Stimulated activated naive B cell treated with anti-CD40 and anti-IgM and Interleukin-4, amounts not matched to agents 10 μg/mL and 1 μg/mL and 100 μg/mL, for 72 hours (primary cell): ENCODE measurements at places on chromosomes 7 and 10.

- no peak for DNase-seq
These were observed 14.3 kb upstream of the BHLHA15 start for GRCh38 chr7:98196706-98197605.

- DNase-seq = no peak
These were observed 9.5 kb upstream of the FRA10AC1 start for GRCh38 chr10:93711891-93712290.

DNA sequence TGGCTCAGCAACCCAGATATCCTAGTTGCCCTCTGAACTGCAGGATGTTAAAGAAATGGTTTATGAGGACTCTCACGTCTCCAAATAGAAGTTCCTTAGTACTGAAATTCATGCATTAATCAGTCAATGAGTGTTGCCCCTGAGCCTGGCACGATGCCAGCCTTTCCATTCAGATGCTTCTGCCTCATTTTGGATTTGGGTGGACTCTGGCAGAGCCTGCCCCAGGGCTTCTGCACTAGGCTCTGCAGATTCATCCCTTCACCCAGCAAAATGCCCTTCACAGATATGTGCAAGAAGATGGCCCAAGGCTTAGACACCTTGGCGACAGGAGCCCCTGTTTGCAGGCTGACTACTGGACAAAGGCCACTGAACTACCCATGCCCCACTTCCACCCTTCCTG is 747.8 kb downstream of the GRID1 start:
- DNase-seq = no peak

- no peak for DNase-seq
These were observed 101.1 kb downstream of the PRKAG2 start for GRCh38 chr7:151775547-151776443.

DNA sequence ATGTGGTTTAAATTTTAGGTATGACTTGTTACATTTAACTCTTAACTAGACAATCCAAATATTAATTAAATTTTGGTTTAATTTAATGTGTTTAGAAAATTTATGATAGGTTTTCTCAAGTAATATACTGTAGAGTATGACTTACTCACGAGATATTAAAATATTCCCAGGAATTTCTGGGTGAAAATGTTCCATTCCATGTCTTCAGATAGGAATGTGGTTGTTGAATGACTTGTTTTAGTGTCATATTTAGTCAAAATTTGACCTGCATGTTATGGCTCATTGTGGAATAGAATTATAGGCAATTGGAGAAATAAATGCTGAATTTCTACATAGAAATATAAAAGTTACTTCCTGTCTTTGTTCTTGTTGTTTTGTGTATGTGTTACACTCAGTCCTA is 46.7 kb downstream of the SHOC2 start:
- no peak for DNase-seq

- DNase-seq = no peak
These were observed 38.3 kb downstream of the CADPS2 start for GRCh38 chr7:122847871-122848473.

GRCh38 chr7:178444-178843 is 13.9 kb upstream of the FAM20C start:
- DNase-seq = no peak

GRCh38 chr10:92742331-92743228 is 52.8 kb downstream of the HHEX start:
- peak; percentile 64 for DNase-seq

DNA sequence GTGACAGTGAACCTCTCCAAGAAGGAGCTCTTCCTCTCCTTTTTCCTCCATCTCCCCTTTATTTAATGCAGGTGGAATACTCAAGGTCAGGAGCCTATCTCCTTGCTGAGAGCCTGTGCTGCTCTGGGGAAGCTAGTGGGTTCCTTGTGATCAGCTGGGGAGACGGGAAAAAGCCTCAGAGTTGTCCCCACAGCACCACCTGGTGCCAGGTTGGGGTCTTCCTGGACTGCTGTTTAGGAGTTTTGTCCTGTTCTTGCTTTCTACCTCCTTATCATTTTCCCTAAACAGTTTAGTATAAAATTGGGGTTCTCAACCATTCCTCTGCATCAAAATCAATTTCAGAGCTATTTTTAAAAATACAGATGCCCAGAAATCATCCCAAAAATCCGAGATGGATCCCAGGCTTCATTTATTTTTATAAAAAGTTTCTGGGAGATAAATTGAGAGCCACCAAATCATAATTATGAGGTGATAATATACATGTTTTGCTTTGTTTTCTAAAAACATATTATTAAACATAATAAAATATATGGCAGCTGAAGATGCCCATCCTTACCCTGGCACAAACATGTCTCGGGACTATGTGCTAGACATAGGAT is 44.3 kb downstream of the MACC1 start:
- DNase-seq = peak; percentile 24

GRCh38 chr10:98257198-98257597 is 10.8 kb downstream of the LOXL4 start:
- DNase-seq = no peak

- no peak for DNase-seq
These were observed 11.0 kb downstream of the ZNF713 start for GRCh38 chr7:55898287-55898686.

- DNase-seq = no peak
These were observed 3.3 kb upstream of the NEUROG3 start for GRCh38 chr10:69576334-69577011.

GRCh38 chr10:132109341-132110110 is 43.8 kb downstream of the JAKMIP3 start:
- DNase-seq = no peak

DNA sequence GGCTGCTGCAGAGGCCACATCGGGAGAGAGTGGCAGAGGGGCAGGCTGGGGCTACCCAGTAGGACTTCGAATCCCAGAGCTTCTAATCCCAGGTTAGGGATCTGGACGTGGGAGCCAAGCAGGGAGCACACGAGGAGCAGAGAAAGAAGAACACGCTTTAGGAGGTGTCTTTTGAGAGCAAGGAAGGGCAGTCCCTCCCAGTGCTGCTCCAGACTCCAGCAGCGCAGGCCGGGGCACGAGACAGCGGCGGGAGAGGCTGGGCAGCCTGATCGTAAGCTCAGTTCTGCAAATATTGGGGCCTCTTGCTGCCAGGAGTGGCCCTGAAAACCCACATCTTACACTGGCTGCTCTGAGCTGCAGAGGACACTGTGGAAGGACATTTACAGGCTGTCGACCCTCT is 75.9 kb downstream of the HIPK2 start:
- DNase-seq = no peak

DNA sequence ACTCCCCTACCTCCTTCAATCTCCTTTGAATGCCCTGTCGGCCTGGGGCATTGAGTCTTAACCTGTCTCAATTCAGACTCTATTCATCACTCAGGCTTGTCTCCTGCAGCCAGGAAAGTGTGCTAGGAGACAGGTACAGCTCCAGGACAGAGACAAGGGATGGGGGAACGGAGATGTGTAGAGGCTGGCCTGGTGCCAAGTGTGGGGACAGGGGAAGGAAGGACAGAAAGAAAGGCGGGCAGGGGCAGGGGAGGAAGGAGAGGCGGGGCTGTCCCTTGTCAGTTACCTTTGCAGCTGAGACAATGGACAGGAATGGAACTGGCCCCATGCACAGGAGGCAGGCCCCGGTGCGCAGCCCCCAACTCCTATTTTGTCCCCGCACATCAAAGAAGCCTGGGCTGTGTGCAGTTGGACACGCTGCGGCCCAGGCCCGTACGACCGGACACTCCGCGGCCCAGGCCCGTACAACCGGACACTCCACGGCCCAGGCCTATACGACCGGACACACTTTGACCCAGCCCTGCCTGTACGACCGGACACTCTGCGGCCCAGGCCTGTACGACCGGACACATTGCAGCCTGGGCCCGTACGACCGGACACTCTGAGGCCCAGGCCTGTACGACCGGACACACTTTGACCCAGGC is 36.9 kb downstream of the CHST15 start:
- no peak for DNase-seq

GRCh38 chr10:86580521-86580891 is 58.9 kb upstream of the WAPL start:
- no peak for DNase-seq

- no peak for DNase-seq
These were observed 830 bp upstream of the BMI1 start for GRCh38 chr10:22319980-22320558.

DNA sequence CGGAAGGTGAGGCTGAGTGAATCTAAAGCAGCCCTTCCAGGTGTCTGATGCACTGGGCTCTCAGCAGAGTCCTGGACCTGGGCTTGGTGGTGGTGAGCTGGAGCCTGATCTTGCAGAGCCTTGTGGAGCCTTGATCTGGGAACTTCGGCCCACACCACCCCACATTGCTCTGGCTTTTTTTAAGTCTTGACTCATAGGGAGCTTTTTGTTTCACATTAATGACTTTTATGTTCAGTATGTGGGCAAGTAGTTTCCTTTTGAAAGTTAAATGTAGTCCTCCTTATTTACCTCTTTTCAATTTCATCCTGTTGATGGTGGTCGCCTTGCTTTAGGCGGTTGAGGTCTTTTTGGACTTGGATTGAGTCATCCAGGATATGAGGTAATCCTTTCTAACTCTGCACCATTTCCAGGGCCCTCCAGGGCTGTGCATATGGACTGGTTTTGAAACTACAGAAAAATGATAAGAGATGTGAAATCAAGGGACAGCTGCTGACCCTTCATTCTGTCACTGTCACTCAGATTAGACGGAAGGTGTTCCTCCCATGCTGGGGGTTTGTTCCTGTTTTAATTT is 2.9 kb upstream of the NRAP start:
- DNase-seq = no peak

- DNase-seq = no peak
These were observed 32.1 kb upstream of the PTPN12 start for GRCh38 chr7:77504951-77505350.

DNA sequence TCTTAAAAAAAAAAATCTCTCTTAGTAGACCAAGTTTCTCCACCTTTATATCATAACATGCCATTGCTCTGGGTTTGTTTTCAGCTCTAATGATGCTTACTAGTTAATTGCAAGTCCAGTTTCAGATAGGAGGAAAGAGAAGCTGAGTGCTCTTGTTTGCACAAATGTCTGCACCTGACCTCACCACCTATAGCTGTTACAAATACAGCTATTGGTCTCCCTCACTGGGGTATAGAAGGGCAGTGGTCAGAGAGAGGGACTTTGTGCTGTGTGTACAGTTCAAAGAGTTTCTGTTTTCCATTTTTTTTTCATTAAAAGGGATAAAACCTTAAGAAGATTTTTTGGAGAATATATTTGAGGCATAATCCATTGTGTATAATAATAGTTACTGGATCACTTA is 52.7 kb downstream of the TAS2R16 start:
- no peak for DNase-seq

GRCh38 chr10:14508725-14509124 is 178.0 kb upstream of the FRMD4A start:
- no peak for DNase-seq
